ENCODE measurements at places on chromosomes 7 and 10. TPM values are rescaled to one million over a fixed set of nuclear protein-coding genes. Genes with fewer than 3 reads are reported as not detected.

The SPDYE2 gene
- not detected for total RNA-seq

The ST7 gene
- 23.6 TPM for total RNA-seq

The GHRHR gene
- total RNA-seq: not detected

The OR9A2 gene
- not detected for total RNA-seq

The NXPH1 gene
- total RNA-seq: not detected
